ENCODE measurements at places on chromosomes 1 and 21.

DNA sequence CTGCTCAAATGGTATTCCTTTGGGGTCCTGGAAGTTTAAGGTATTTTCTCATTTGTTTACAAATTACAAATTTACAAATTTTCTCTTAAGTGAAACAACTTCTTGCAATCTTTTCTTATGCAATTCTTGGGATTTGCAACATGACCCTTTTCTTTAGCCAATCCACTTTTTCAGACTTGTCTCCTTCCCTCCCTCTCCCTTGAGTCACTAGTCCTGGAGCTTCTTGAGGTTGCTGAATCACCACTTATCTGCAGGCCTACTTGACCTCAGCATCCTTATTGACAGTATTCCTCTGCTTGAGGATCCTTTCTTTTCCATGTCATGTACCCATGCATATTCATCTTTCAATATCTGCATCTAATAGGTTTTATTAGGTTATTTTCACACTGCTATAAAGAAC, 302.8 kb upstream of the ADAMTS5 start:
- no peaks in the 10 kb centered on the region for H3K36me3 ChIP-seq
- no peaks in the 10 kb centered on the region for H3K4me1 ChIP-seq
- no peaks in the 10 kb centered on the region for H3K27me3 ChIP-seq
- no peak overlapping the region for H3K27ac ChIP-seq
- H3K4me3 ChIP-seq, result no peak overlapping the region

- peaks cover 7% of the 10 kb centered on the region for H3K4me1 ChIP-seq
- no peaks in the 10 kb centered on the region for H3K27me3 ChIP-seq
- H3K4me3 ChIP-seq, result no peak overlapping the region
- H3K36me3 ChIP-seq, result no peaks in the 10 kb centered on the region
Measured at GRCh38 chr1:80384959-80385358, 1378.4 kb upstream of the ADGRL4 start.

DNA sequence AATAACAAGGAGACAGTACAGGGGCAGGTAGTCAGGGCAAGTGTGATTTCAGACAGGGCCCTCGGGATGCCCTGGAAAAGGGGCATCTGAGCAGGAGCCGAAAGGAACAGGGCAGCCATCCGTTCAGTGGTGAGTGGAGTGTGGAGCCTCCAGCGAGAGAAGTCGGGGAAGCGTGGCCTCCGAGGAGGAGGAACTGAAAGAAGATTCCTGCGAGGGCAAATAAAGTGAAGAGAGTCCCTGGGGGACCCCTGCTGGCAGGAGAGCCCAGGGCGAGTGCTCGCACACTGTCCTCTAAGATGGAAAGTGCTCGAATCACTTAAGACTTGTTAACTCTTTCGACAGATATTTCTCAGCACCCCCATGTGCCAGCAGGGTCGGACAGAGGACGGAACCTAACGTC, 3.5 kb upstream of the UTS2 start:
- no peak overlapping the region for H3K27ac ChIP-seq
- DNase-seq, result peak; percentile 7
- H3K27me3 ChIP-seq, result no peaks in the 10 kb centered on the region
- H3K4me1 ChIP-seq, result peaks cover 3% of the 10 kb centered on the region

- H3K4me3 ChIP-seq, result no peak overlapping the region
- DNase-seq, result no peak
- H3K4me1 ChIP-seq, result no peaks in the 10 kb centered on the region
Measured at GRCh38 chr1:173405834-173406233, 71.3 kb upstream of the PRDX6 start.

- no peak within 1 kb of the TSS for H3K4me3 ChIP-seq
- no peaks in the 10 kb centered on the region for H3K27me3 ChIP-seq
- peak; percentile 44 for DNase-seq
- no peaks in the 10 kb centered on the region for H3K36me3 ChIP-seq
- no peak within 1 kb of the TSS for H3K27ac ChIP-seq
- peaks cover 10% of the 10 kb centered on the region for H3K4me1 ChIP-seq
Measured at GRCh38 chr1:54547601-54548388, at the start of gene ACOT11. TSS of gene ACOT11 (plus strand) at chr1:54548228. CDS start at chr1:54548310, 82 bp downstream.

DNA sequence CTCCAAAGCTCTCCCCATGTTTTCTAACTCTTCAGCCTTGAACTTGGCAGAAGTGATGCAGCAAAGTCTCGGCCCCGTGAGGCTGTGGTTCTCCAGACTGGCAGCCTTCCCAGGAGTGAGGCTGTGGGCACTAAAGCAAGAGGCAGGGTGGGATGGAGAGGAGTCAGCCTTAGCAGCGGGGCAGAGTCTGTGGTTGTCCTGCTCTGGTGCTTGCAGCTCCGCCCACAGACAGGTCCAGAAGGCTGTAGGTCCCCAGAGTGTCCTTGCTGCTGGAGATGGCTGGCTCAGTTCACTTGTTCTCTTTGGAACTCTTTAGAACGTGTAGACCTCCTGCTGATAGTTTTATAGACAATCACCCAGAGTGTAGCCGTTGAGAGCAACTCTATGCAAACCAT, 142.6 kb downstream of the AJAP1 start:
- H3K27ac ChIP-seq, result no peak overlapping the region
- H3K36me3 ChIP-seq, result no peaks in the 10 kb centered on the region
- no peak overlapping the region for H3K4me3 ChIP-seq
- H3K4me1 ChIP-seq, result no peaks in the 10 kb centered on the region
- no peak for DNase-seq

GRCh38 chr1:44407430-44408211, 2.6 kb downstream of the RNF220 start:
- no peaks in the 10 kb centered on the region for H3K36me3 ChIP-seq
- H3K27me3 ChIP-seq, result peaks cover 100% of the 10 kb centered on the region
- no peak overlapping the region for H3K27ac ChIP-seq

- DNase-seq, result no peak
- H3K4me1 ChIP-seq, result peaks cover 11% of the 10 kb centered on the region
- no peaks in the 10 kb centered on the region for H3K36me3 ChIP-seq
- peaks cover 40% of the 10 kb centered on the region for H3K27me3 ChIP-seq
- H3K27ac ChIP-seq, result no peak overlapping the region
- H3K4me3 ChIP-seq, result no peak overlapping the region
Measured at GRCh38 chr1:151135433-151136385, 10.7 kb downstream of the SEMA6C start.

- H3K27ac ChIP-seq, result no peak overlapping the region
- DNase-seq, result no peak
- no peaks in the 10 kb centered on the region for H3K36me3 ChIP-seq
- no peak overlapping the region for H3K4me3 ChIP-seq
Measured at GRCh38 chr21:8988696-8989095, 1532.7 kb upstream of the TPTE start.

DNA sequence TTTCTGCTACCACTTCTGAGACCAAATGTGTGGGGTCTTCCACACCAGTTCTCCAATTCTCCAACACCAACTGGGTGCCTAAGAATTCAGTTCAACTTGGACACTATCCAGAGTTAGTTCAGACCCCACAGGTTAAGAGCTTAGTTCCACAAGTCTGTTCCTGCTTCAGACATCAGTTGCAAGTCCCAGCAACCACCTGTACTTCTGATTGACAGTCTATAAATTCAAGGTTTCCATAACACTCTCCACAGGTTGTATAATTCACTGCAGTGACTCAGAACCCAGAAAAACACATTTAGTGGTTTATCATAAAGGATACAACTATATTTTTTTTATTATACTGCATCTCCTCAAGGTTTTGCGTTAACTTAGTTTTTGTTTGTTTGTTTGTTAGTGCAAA, 18.7 kb downstream of the AK5 start:
- H3K27ac ChIP-seq, result no peak overlapping the region
- DNase-seq, result no peak
- no peaks in the 10 kb centered on the region for H3K36me3 ChIP-seq
- H3K27me3 ChIP-seq, result no peaks in the 10 kb centered on the region
- no peaks in the 10 kb centered on the region for H3K4me1 ChIP-seq

GRCh38 chr1:5432436-5432835, 559.8 kb downstream of the NPHP4 start:
- no peak overlapping the region for H3K4me3 ChIP-seq
- no peak overlapping the region for H3K27ac ChIP-seq
- no peaks in the 10 kb centered on the region for H3K36me3 ChIP-seq
- H3K4me1 ChIP-seq, result peaks cover 4% of the 10 kb centered on the region

GRCh38 chr1:230171356-230172015, 104.4 kb downstream of the GALNT2 start:
- DNase-seq, result no peak
- no peak overlapping the region for H3K4me3 ChIP-seq
- H3K27me3 ChIP-seq, result no peaks in the 10 kb centered on the region
- peaks cover 13% of the 10 kb centered on the region for H3K4me1 ChIP-seq
- no peaks in the 10 kb centered on the region for H3K36me3 ChIP-seq

- H3K36me3 ChIP-seq, result no peaks in the 10 kb centered on the region
- H3K4me3 ChIP-seq, result no peak overlapping the region
- peaks cover 22% of the 10 kb centered on the region for H3K4me1 ChIP-seq
Measured at GRCh38 chr1:226004396-226004795, 5.3 kb upstream of the SDE2 start.

DNA sequence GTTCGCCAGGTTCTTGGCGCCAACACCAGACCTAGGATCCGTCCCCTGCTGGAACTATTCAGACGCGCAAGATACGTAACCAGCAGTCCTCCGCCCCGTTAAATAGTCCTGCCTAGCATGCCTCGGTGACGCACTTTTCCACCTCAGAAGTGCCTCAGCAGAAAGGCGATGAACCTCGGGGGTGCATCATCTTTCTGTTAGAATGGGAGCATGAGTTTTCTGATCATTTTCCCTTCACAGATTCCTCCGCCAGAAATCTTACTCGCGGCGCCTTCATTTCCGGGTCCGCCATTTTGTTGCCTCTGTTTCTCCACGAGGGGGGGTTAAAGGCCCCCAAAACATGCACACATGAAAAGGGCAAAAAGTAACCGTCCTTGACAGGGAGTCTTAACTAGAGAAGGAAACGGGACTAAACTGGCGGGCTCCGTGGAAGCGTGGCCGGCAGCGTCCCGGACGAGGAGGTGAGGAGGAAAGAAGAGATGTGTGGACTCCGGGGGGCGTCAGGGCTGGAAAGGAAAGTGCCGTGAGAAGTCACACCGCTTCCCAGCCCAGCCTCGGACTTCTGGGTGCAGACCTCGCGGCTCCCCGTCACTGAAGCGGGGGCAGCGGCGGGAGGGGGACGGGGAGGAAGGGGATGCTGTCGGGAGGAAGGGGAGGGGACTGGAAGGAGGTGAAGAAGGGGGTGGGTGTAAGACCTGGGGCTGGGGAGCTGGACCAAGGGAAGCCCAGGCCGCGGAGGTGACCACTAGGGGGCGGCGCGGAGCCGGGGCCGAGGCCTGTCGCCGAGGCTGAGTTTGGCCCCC, at the start of gene GABPB2:
Gene GABPB2 (plus strand): TSS at position 288 of the 803 bp plus-strand sequence. CDS start 17,429 bp downstream, outside the sequence.
- no peaks in the 10 kb centered on the region for H3K27me3 ChIP-seq
- no peaks in the 10 kb centered on the region for H3K4me1 ChIP-seq
- peak within 1 kb of the TSS; percentile 98 for H3K27ac ChIP-seq
- peak; percentile 93 for DNase-seq
- no peaks in the 10 kb centered on the region for H3K36me3 ChIP-seq

DNA sequence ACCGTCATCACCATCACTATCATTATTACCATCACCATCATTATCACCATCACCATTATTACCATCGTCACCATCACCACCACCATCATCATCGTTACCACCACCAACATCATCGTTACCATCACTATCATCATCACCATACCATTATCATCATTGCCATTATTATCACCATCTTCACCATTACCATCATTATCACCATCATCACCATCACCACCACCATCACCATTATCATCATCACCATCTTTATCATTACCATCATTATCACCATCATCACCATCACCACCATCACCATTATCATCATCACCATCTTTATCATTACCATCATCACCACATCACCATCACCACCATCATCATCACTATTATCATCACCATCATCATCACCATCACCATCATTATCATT, 112.9 kb downstream of the AJAP1 start:
- H3K27ac ChIP-seq, result no peak overlapping the region
- H3K36me3 ChIP-seq, result no peaks in the 10 kb centered on the region
- H3K27me3 ChIP-seq, result no peaks in the 10 kb centered on the region
- H3K4me1 ChIP-seq, result no peaks in the 10 kb centered on the region
- no peak for DNase-seq

All from neural progenitor cell (in vitro differentiated cells).